ENCODE measurements at places on chromosomes 12 and 14. TPM values are rescaled to one million over a fixed set of nuclear protein-coding genes. Genes with fewer than 3 reads are reported as not detected.
A peak's percentile ranks its signal among the peaks of the same experiment; 100 is the strongest.

ZNF740 gene
- 67.4 TPM for polyA plus RNA-seq

NTF3 gene
- 4.0 TPM for polyA plus RNA-seq

TMTC3 gene
- 24.8 TPM for polyA plus RNA-seq

DNA sequence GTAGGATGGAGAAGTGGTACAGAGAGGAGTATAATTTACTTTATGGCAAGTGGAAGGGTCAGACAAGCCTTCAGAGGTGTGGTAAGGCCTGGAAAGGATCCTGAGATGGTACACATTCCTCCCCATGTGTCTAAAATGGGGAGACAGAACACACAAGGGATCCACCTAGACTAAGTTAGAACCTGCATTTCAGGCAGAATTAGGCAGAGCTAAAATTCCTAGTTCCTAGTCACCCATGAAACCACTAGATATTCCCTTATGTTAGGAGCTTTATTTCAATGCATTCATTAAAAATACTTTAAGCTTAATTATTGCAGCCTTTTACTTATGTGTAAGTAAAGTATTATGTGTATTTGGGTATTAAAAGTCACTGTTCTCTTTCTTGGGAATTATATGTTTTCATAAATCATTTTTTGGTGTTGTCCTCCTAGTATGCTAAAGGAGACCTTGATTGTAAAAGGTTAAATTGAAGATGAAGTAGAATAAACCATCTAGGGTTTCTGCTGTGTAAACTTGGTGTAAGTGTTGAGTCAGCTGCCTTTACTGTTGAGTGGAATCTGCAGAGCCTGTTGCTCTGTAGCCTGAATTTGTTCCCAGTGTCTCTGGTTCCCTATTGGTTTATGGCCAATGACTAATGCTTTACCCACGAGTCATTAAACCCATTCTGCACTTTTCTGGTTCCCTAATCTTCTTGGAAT, 423.2 kb downstream of the ATP23 start:
- no peak for DNase-seq

DNA sequence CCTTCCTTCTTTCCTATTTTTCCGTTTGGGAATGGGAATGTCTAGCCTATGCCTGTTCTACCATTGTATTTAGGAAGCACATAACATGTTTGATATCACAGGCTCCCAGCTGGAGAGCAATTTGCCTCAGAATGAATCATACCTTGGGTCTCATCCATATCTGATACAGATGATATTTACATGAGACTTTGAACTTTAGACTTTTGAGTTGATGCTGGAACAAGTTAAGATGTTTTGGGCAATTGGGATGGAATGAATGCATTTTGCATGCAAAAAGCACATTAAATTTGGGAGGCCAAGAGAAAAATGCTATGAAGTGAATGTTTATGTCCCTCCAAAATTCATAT, 61.9 kb upstream of the BEGAIN start:
- DNase-seq, result no peak

- DNase-seq, result peak; percentile 30
Measured at GRCh38 chr12:93098077-93098476, 169.0 kb upstream of the EEA1 start.

- DNase-seq, result no peak
Measured at GRCh38 chr14:100651999-100652508, 64.8 kb upstream of the BEGAIN start.

- DNase-seq, result no peak
Measured at GRCh38 chr12:44874981-44875416, 1.1 kb downstream of the NELL2 start.

GRCh38 chr12:32482226-32482625, 82.9 kb downstream of the FGD4 start:
- DNase-seq, result no peak

GRCh38 chr12:60078026-60078425, 482.2 kb downstream of the SLC16A7 start:
- DNase-seq, result no peak

GRCh38 chr12:90233168-90234100, 524.8 kb upstream of the ATP2B1 start:
- DNase-seq, result no peak

DNA sequence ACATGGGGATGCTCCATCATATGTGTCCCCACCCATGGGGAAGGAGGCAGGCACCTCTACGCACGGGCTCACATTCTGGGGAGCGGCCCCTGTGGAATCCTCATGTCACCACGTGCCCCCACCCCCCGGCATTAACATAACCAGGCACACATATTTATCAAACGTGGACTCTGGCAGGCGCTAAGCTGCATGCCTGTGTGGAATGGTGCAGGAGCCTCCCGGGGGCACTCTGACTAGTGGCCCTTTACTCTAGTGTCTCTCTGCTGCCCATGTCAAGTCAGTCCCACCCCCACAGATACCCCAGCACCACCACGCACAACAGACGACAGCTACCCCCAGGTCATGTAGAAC, 66.1 kb downstream of the CCDC88C start:
- no peak for DNase-seq

DNA sequence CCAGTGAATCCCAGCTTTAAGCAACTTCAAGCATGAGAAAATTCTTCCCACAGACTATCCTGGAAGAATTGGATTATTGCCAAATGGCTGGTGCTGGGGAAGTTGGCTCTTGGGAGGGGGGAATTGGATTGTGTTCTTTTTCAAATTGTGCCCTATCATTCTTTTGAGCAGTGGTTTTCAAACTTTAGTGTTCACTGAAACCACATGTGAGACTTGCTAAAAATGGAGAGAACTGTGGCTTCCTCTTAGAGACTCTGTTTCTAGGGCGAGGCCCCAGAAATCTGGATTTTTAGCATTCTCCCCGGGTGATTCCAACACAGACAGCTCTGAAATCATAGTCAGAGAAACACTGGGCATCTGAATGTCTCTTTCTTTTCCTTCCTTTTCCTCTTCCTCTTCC, 14.3 kb upstream of the OTUB2 start:
- no peak for DNase-seq

DNA sequence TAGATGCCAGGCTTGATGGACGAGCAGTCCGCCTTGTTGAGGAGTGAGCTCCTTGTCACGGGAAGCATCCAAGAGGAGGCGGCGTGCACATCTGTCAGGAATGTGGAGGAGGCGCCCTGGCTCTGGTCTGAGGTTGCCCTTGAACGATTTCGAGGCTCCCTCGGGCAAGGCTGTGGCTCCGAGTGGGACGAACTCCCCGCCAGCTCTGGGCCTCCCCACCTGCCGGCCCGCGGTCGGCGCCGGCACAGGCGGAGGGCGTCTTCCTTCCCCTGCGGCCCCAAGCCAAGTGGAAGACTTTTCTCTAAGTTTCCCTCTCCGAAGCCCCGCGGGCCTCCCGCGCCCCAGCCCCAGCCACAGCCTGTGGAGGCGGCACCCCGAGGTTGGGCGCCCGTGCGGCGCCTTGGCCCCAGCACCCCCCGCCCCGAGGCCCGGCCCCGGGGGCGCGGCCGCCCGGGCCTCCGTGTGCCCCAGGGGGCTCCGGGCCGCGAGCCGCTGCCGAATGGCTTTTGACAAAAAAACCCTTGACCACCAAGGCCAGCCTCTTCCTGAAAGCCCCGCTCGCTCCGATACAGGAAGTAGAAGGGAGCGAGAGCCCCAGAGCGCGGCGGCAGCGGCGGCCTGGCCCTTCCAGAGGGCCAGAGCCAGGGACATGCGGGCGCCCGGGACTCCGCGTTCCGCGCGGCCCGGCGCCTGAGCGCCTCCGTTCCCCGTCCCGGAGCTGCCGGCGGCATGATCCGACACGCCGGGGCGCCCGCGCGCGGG, at the start of gene RIN3:
Gene RIN3, plus strand, starts transcription at position 578 of the 762 bp plus-strand sequence. Its CDS starts 152 bp downstream, at position 730.
- peak; percentile 49 for DNase-seq
